ENCODE measurements at places on chromosomes 4 and X.

GRCh38 chr4:40225497-40225896 lies 28.7 kb downstream of the RHOH start:
- DNase-seq, result no peak

GRCh38 chr4:47219586-47219985 lies 188.2 kb downstream of the GABRB1 start:
- no peak for DNase-seq

DNA sequence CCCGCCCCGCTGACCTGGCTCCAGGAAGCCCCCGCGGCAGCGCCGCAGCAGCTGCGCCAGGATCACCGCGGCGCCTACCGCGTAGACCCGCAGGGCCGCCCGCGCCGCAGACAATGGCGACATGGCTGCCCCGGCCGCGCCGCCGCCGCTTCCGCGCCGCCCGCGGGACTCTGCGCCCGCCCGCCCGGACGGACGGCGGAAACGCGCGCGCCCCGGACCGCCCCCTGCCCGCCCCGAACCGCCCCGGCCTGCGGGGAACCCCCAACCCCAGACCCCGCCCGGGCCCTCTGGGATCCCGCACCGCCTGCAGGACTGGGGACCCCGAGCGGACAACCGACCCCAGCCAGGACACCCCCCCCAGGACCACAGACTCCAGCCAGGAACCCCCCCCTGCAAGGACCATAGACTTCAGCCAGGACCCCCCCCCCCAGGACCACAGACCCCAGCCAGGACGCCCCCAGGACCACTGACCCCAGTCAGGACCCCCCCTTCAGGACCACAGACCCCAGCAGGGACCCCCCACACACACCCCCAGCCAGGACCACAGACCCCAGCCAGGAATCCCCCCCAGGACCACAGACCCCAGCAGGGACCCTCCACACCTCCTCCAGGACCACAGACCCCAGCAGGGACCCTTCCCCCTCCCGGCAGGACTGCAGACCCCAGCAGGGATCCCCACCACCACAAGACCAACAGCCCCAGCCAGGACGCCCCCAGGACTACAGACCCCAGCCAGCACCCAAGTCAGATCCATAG lies at the start of the genes DHRSX and ZBED1:
Gene DHRSX, minus strand, starts transcription at position 174 of the 756 bp plus-strand sequence. Its CDS starts 51 bp downstream, at position 123.
Gene ZBED1, minus strand, starts transcription at position 174 of the 756 bp plus-strand sequence. CDS start 10,257 bp downstream, outside the sequence.
- no peak for DNase-seq

GRCh38 chrX:46218373-46218772 lies 326.8 kb downstream of the ZNF674 start:
- DNase-seq, result no peak

GRCh38 chr4:42473071-42473684 lies 75.9 kb downstream of the SHISA3 start:
- no peak for DNase-seq

- DNase-seq, result no peak
Measured at GRCh38 chr4:13982010-13982409, 354.5 kb upstream of the BOD1L1 start.

GRCh38 chr4:61182915-61183314 lies 17.2 kb upstream of the ADGRL3 start:
- DNase-seq, result no peak

DNA sequence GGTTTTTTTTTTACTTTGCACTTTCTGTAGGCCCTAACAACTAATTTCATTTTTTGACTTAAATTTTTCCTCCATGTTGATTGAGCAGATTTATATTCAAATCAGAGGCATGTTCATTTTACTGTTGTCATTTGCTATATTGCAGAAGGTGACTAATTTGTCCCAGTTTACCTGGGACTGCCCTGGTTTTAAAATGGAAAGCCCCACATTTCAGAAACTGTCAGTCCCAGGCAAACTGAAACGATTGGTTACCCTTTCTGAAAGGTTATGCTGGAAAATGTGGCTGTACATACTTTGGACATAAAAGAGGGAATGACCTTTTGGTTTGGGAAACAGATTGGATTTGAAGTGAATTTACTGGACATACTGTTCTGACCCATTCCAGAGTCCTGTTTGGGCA lies 160.0 kb downstream of the SPCS3 start:
- DNase-seq, result no peak

DNA sequence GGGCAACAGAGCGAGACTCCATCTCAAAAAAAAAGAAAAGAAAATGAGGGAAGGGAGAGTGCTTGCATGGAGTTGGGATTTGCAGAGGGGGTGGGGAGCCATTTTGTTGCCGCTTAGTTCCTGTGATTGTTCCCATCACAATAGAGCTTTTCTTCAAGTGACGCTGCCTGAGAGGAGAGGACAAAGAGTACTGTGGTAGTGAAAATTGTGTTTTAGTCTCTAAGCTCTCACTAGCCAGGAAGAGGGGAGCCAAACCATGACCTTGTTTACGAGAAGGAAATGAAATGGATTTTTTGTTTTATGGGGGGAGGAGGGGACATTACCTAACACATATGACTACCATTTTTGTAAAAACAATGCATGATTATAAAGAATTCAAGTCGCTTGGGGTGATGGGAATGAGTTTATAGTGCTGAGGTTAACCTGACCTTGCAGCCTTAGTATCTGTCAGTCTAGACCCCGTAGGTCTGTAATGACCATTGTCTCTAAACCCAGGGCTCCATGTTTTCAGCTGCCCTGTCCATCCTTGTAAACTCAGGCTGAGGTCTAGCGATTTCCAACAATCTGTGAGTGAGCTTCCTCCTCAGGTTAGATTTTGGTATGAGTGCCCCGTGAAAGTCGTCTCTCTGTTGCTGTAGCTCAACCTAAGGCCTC lies 18.8 kb downstream of the SRD5A3 start:
- no peak for DNase-seq

DNA sequence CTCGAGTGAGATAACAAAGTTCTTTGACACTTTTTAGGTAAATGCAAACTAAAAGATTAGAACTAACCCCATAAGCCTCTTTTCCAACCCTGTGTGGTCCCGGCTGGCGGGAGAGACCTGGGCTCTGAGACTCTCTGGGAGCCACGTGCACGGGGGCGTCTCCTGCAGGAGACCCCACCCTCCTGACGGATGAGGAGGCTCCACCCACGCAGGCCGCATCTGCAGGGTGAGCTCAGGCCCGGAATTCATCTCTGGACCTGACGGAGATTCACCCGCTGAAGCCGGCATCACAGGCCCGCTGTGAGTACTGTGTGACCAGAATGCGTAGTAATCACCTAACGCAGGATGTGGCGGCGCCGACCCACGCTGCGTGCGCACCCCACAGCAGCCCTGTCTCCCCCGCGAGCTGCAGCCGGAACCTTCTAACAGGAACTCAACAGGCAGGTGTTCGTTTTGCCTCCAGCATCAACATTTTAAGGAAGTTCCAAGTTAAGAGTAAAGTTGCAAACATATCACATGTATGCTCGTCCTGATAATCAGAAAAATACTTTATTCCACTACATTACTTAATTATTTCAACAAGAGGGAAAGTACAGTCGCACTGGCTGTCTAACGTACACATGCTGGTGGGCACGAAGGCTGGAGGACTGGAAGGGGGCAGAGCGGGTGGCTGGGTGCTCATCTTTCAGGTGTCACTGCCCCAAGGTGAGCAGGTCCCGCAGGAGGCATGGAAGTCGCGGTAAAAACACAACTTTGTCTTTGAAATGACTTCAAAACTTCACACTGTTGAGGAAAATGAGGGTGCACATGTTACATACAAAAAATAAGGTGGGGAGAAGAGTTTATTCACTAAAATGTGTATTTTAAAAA lies 44.5 kb downstream of the FGFRL1 start:
- peak; percentile 26 for DNase-seq

DNA sequence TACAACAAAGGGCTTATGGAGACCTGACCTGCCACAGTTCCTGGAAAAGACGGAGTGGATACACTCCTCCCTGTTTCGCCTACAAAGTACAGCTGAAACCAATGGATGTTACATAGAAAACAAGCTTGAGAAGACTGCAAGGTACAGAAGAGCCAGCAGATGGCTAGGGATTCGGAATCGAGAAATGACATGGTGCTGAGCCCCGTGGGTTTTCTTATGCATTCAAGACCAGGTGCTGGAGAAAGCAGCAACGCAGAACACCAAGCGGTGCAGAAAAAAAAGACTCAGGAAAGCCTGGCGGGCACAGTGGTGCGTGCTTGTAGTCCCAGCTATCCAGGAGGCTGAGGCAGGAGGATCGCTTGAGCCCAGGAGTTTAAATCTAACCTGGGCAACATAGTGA lies 13.8 kb downstream of the TIMM17B start:
- no peak for DNase-seq

GRCh38 chr4:83010522-83011318 lies at the start of gene LIN54:
Gene LIN54, minus strand, starts transcription at chr4:83010823. Its CDS starts 25,979 bp downstream, at chr4:82984844.
- peak; percentile 74 for DNase-seq

DNA sequence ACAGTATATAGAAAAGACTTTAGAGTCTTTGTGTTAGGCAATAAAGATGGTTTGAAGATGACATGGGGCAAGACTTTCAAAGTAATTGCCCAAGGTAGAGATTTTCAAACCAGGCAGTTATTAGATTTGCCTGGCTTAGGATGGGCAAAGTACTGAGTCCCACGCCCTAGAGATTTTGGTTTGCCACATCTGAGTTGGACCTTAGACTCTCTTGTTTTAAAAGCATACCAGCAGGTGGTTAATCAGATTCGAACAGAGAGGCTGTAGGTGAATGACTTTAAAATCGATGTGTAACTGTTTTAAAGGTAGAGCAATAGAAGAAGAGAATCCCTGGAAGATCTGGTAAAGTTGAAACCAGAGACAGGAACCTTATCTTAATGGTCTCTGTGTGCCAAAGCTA lies 121.5 kb downstream of the RAPGEF2 start:
- DNase-seq, result no peak

GRCh38 chrX:106649523-106650428 lies 38.0 kb downstream of the RADX start:
- DNase-seq, result no peak

GRCh38 chr4:8230891-8231290 lies 31.8 kb downstream of the SH3TC1 start:
- DNase-seq, result no peak

GRCh38 chr4:122759639-122760310 lies 27.3 kb downstream of the BBS12 start:
- no peak for DNase-seq
